Activated effector memory CD4-positive, alpha-beta T cell treated with Interleukin-2 at 50 U/mL for 16 hours (primary cell): ENCODE measurements at places on chromosomes 3 and 15.

GRCh38 chr3:193080821-193081365, 160.1 kb upstream of the PLAAT1 start:
- DNase-seq = no peak

GRCh38 chr3:184639351-184639750, 72.5 kb downstream of the MAGEF1 start:
- DNase-seq = no peak

DNA sequence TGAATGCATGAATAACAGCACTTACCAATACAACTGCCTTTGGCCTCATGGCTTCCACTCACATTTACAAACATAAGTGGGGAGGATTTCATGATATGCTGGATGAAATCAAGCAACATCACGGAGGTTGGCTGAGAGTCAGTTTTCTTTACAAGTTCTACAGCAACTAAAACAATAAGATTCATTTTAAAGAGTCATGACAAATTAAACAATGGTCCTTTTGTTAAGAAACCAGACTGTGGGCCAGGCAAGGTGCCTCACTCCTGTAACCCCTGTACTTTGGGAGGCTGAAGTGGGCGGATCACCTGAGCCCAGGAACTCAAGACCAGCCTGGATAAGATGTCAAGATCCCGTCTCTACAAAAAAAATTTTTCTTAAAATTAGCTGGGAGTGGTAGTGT, 12.4 kb downstream of the ATR start:
- no peak for DNase-seq

GRCh38 chr15:42344763-42345162, 14.5 kb upstream of the CAPN3 start:
- no peak for DNase-seq

DNA sequence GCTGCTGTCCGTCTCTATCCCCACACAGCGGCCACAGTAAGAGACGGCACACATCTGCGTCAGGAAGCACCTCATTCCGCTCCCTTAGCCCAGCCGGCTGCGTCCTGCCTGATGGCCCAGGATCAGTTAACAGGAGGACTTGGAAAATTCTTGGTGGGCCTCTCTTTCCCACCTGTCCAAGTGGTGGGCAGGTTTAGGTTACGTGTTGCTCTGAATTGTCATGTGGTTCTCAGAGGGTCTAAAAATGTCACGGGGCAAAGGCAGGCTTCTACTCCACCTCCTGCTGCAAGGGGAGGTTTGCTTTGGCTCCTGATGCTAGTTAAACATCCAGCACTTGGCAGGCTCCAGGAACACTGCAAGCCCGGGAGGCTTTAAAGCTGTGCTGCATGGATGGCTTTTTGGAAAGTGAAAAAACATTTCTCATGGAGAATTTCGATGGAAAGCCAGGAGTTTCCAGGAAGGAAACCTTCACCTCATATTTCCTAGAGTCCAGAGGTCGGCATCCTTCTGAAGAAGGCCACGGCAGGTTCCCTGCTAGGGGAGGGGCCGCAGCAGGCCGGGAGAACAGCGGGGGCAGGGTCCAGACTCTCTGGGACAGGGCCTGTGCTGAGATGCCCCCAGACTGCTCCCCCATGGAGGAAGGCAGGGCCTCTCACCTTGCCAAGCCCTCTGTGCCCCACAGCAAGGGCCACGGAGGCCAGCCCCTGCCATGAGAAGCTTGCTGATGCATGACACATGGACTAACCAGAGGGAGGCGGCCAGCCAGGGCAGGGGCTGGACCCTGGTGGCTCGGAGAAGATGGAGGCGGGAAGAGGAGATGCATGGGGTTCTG, 10.8 kb downstream of the CTSH start:
- DNase-seq = no peak

DNA sequence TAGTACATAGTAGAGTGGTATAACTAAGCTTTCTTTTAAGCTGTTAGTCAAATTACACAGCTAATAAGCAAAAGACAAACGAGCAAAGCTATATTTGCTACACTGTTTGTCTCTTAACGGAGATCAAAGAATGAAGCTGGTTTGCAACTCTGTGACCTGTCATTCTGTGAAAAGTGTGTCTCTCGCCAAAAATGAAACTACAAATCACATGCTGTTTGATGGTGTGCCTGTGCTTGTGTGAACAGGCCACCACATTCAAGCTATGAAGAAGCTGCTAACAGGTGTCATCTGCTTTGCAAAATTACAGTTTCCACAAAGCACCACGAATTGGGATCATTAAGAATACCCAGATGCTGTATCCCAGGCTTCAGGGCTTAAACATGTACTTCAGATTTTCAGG, 667.8 kb upstream of the NAALADL2 start:
- no peak for DNase-seq

- peak; percentile 95 for DNase-seq
Observed at GRCh38 chr3:12484198-12484982, at the start of gene TSEN2. Gene TSEN2 (plus strand): TSS chr3:12484480. CDS start chr3:12489801, 5,321 bp downstream.

- peak; percentile 8 for DNase-seq
Observed at GRCh38 chr15:63672369-63672768, 75.2 kb downstream of the FBXL22 start.

DNA sequence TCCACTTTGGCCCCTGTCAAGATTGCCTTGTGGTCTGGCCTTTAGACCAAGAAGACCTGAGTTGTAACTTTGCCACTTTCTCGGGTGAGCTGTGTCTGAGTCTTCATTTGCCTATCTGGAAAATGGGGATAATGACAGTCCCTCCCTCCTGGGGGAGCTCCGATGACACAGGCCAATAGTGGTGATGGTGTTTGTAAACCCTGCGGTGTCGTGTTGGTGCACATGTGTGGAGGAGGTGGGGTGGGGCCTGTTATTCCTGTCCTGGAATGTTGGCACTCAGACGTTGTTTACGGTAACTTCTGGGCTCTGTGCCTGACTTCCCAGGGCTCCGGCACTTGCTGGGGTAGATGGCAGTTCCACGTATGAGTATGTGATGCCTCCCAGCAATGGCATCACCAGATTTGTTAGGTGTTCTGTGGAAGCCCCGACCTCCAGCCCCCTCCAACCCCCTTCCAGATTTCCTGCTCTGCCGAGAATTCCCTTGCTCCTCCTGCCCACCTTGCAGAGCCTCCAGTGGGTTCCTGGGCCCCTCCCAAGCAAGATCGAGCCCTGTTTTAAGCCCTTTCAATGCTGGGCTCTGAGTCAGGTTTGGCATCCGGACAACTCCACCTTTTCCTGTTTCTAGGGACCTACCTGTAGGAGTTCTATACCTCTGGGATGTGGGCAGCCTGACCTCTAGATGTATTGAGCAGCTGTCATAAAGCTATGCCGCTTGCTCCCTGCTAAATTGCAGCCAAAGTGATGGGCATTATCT, 31.4 kb downstream of the HRH1 start:
- DNase-seq = no peak

GRCh38 chr15:97930230-97930629, 30.3 kb upstream of the ARRDC4 start:
- no peak for DNase-seq

DNA sequence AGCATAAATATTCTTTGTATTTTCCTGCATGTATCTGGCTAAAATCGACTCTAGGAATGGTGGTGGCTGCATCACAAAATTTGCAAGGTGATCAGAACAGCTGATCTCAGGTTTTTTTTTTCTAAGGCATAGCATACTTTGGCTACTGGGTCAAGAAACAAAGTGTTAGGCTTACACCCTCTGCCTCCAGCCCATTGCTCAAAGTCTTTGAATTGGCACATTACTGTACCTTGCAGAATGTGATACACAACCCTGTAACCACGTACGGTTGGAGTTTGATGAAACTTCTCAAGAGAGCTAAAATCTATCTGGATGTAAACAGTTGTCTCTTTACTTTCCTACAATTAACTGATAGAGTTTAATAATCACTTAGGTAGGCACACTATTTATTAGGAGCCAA, 188.1 kb downstream of the THRB start:
- DNase-seq = no peak

- no peak for DNase-seq
Observed at GRCh38 chr3:136387031-136387430, 136.9 kb downstream of the PCCB start.

DNA sequence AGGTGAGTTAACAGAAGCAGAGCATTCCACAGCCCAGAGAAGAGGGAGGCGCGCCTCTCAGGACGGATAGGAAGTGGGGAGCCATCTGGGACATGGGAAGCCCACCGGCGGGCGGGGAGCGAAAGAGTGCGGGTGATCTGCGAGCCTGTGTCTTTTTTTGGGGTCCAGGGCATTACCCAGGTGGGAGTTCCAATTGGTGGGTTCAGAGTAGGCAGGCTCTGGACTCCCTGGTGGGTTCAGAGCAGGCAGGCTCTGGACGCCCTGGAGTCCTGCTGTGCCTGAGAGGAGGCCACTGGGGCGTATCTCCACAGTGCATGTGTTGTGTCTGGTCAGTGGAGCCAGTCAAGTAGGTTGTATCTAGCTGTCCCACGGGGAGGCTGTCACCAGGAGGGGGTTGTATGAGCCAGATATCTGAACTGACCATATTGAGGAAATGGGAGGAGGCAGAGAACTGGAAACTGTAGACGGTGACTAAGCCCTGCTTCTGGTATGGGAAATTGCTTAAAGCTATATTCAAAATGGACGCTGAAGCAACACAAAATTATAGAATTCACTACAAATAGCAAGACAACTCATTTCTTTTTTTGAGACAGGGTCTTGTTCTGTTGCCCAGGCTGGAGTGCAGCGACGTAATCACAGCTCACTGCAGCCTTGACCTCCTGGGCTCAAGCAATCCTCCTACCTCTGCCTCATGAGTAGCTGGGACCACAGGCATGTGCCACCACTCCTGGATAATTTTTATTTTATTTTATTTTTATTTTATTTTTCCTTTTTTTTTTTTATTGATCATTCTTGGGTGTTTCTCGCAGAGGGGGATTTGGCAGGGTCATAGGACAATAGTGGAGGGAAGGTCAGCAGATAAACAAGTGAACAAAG, 34.5 kb upstream of the CHST2 start:
- no peak for DNase-seq

GRCh38 chr15:65806397-65806796, 14.3 kb upstream of the DENND4A start:
- no peak for DNase-seq

- DNase-seq = no peak
Observed at GRCh38 chr3:107824822-107825371, 265.9 kb downstream of the CD47 start.

GRCh38 chr15:95684126-95684525, 646.4 kb upstream of the NR2F2 start:
- no peak for DNase-seq

DNA sequence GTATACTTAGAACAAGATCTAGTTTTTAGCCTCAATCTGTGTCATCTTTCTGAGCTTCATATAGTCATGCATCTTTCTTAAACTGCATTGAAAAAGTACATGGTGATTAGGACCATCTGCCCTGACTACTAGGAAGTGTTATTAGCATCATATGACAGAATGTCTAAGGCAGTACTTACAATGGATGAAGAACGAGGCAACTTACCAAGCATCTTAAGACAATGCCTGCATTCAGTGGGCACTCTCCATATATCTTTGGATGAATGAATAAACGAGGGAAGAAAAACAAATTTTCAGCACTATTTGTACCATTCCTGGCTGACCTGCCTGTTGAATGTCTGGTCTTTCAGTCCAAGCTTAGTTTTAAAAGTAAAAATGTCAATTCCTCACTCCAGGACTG, 185.4 kb upstream of the EPHA3 start:
- DNase-seq = no peak

GRCh38 chr3:189311521-189311920, 139.8 kb downstream of the TPRG1 start:
- DNase-seq = no peak

DNA sequence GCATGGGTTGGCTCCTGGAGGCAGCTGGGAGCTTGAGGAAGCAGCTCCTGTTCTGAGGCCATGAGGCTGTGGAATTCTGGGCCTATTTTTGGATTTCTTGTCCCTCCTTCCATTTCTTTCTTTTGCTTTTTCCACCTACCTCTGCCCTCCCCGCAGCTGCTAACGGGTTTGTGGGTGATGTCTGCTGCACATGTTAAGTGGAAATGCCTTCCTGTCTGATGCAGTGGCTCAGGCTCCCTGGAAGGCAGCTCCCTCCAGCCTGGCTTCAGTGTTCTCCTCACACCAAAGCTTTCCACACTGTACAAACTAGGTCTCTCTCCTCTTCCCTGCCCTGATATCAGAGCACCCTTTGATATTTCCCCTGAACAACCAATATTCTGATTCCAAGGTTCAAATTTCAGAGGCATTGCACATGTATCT, 33.8 kb upstream of the ESYT3 start:
- DNase-seq = no peak

DNA sequence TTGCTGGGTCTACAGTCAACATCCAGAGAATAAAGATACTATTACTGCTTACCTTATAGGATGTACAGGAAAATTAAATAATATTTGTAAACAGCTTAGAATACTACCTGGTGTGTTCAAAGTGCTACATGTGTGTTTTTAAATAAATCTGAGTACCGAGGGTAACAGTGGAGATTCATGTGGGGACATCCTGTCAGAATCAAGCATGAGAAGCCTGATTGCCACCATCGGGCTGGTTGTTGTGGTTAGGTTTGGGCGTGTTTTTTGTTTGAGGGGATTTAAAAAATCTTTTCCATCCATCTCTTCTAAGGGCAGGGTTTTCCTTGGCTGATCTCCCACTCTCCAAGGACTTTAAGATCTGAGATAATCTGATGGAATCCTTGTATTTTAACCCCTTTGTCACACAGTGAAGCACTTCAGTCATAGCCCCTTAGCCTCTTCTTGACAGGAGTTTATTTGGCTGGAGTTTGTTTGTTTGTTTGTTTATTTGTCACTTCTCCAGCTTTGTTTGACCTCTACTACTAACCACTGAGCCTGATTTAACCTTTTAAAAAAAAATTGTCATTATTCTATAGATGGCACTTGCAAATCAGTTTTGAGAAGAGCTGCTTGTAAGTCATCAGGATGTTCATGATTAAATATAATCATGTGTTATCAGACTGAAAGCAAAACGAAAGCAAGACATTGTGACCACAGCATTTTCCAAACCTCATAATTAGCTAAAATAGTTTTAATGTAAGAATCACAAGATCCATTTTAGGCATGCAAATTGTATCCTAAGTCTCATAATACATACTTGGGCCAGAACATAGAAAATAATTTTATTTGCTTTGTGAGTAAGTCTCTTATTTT, 72.8 kb upstream of the RARB start:
- no peak for DNase-seq

DNA sequence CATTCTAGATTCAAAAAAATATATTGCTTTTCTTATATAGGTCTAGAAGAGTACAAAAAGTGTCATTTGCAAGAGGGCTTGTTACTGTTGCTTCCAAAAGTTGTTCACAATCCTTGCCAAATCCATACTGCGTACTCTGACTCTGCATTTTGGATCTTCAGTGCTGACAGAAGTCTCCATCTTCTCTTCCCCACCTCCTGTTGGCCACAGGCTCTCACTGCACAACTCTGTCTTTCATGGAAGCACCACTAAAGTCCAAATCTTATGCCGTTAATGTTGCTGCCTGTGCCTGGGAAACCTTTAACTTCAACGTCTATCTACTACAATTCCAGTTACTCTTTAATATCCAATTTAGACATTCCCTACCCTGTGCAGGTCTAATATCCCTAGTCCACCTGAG, 419.9 kb downstream of the NR2F2 start:
- no peak for DNase-seq

- DNase-seq = no peak
Observed at GRCh38 chr15:39124553-39125171, 456.2 kb upstream of the THBS1 start.
